ENCODE measurements at places on chromosomes 1 and 21.

DNA sequence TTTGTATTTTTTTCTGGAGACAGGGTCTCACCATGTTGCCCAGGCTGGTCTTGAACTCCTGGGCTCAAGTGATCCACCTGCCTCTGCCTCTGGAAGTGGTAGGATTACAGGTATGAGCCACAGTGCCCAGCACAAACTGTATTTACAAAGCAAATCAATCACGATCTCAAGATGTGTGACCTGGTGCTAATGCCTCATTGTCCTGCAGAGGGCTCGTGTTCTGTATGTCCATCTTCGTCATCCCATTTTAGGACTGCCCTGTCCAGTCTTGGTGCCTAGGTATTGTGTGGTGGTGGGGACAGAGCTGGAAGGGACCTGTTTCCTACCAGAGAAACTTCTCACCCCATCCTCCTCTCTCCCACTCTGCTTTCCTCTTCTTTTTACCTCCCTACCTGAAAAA lies 20.2 kb downstream of the PROK1 start:
- DNase-seq: no peak

DNA sequence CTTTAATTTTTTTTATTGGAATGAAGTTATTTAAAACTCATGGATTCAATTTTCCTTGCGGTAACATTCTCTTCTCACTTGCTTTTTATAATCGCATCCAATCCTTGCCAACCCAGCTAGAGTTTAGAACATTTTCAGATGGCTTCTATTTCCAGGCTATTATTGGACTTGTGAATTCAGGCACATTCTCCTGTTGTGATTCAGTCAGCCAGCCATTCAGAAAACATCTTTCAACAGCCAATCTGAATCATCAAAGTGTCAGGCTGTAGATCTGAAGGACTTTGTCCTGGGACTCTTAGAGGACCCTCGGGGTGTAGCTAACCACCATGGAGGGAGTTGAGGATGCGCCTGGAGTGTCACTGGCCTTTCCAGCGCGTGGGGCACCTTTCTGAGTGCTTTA lies 92.4 kb downstream of the PRDM2 start:
- no peak for DNase-seq

- no peak for DNase-seq
These were observed 133.6 kb downstream of the PLPPR4 start for GRCh38 chr1:99397863-99398262.

DNA sequence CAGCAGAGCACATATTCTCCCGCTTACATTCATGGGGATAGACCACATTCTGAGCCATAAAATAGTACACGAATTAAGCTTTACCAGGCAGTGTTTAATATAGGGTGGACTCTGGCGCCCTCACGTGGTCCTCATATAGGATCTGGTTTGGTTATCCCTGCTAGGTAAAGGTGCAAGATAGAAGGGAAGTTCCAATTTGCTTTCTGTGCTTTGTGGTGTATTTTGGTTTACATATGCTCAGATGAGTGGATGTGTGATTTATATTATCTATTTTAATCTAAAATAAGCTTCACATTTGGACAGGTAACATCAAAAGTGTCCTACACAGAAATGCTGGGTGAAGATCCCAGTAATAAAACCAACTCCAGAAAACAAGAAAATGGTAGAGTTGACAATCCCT lies 3.6 kb downstream of the CR1 start:
- peak; percentile 69 for DNase-seq

- DNase-seq: no peak
These were observed 7.8 kb upstream of the ANKRD35 start for GRCh38 chr1:145893306-145894055.

GRCh38 chr21:38129711-38130110 lies 127.1 kb upstream of the KCNJ15 start:
- DNase-seq: no peak

DNA sequence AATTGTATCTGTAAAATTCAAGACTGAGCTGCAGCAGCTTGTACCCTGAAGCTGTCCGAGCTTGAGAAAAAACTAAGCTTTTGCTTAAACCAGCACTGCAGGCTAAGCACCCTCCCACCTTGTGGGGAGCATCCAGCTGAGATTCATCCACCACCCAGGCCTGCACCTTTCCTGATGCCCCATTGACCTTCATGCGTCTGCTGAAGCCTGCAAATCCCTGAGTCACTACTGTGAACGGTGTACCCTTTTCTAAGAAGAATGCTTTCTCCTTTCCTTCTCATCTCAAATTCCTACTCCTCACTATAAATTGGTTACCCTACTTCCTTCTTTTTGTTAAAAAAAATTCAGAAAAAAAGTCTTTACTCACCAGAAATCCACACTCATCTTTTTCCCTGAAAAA lies 90.9 kb upstream of the RGS18 start:
- no peak for DNase-seq

GRCh38 chr1:77940921-77941570 lies 37.8 kb downstream of the FUBP1 start:
- DNase-seq: no peak

DNA sequence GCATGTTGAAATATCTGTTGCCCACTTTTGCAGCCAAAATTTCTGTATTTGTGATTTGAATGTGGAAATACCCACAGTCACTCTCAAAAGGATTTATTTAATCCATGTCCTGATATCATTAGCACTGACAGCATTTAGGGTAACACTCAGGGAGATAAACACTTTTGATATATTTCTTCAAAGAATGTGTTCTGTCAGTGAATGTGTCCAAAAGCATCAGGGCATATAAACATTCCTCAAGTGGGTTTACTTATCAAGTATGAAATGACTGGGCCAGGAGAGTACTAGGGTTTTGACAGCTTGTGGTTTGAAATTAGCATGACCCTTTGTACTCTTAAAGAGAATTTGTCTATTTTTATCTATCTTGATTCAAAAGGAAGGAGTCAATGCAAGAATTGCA lies 1302.1 kb upstream of the ADGRL2 start:
- DNase-seq: no peak

- DNase-seq: no peak
These were observed 57.8 kb downstream of the TOMM20 start for GRCh38 chr1:235070819-235071218.

GRCh38 chr1:89609781-89610456 lies 23.0 kb upstream of the LRRC8C start:
- DNase-seq: peak; percentile 17

DNA sequence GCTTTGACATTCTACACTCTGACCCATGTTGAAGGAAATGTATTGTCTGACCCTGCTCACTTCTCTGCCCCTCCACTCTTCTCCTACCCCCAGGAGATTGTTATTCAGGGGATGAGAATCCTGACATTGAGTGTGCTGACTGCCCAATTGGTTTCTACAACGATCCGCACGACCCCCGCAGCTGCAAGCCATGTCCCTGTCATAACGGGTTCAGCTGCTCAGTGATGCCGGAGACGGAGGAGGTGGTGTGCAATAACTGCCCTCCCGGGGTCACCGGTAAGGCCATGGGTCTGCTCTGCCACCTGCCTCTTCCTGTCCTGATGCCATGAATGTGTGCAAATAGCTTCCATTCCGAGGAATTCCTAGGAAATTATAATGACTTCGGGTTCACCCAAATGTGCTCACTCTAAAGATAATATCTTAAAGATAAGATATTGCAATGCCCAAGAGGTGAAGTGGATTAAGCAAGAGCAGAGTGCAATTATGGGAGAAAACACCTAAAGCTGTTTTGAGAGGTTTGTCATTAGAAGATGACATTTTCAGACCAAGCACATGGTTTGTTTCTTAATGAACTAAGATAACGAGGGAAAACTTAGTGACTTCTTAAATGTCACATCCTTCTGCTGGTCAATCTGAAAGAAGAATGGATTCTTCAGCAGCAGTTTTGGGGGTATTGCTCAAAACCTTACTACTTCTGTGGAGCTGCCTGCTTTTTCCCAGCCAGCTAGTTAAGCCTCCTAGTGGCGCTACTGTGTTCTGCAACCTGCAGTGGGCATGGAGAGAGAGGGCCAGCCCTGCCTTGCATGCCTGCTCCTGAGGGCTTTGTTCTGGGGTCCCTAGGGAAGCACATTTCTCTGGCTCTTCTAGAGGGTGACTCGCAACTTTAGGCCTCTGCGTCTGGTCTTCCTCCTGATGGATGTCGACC lies 41.6 kb downstream of the LAMC2 start:
- DNase-seq: peak; percentile 23

DNA sequence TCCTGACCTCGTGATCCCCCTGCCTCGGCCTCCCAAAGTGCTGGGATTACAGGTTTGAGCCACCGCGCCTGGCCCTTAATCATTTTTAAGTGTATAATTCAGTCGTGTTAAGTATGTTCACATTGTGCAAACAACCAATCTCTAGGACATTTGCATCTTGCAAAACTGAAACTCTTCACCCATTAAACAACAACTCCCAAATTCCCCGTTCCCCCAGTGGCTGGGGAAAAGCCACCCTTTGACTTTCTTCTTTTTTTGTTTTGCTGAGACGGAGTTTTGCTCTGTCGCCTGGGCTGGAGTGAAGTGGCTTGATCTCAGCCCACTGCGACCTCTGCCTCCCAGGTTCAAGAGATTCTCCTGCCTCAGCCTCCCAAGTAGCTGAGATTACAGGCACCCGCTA lies 6.5 kb upstream of the THEMIS2 start:
- DNase-seq: no peak

DNA sequence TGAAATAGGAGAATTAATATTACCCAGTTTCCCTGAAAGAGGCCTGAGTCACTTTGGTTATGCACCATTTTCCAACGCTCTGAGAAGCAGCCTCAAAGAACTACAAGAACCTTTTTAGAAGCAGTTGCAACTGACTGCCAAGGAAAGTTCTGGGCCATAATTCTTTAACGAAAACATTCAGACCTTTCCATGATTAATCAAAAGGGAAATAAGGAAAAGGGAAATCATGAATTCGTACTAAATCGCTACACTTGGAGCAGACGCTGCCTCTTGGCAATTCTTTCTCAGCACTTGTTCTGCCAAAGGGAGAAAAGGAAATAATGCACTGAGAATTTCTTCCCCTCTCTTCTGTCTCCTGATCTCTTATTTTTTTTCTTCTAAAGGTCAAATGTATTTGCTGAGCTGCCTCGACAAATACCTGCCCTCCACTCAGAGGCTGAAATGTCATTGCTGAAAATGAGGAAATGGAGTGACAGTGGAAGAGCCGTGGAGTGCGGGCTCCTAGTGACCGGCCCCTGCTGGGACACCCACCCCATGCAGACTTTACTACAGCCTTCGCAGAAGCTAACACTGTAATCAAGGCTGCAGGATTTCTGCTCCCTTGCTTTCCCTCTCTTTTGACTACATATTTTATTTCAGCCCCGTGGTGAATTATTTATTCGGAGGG lies 67.9 kb upstream of the GALNT2 start:
- DNase-seq: no peak

DNA sequence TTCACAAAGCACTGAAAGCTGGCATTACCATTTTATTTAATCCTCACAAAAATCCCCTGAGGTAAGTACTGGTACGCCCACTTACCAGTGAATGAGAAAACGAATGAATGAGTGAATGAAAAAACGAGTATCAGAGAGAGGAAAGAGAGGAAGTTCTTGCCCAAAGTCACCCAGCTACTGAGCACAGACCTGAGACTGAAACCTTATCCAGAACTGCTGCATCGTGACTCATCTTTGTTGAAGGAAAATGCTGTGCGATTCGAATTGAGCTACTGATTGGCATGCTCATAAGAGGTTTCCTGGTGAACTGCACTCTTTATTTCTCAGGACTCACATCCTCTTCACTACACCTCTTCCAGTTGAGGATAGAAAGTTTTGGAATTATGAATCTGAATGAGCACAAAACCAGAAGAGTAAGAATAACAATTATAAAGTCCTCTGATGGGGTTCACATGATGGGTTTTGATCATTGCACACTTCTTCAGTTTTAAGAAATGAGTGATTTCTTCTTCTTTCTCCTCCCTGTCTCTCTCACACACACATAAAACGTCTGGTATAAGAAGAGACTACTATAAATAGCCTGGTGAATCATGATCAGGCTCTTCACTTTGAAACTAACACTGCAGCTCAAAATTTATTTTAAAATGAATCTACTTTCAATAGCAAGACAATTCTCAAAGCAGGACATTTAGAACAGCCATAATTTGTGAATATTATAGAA lies 32.1 kb downstream of the IL12RB2 start:
- peak; percentile 53 for DNase-seq

GRCh38 chr1:6309564-6309963 lies 48.7 kb upstream of the GPR153 start:
- DNase-seq: no peak

DNA sequence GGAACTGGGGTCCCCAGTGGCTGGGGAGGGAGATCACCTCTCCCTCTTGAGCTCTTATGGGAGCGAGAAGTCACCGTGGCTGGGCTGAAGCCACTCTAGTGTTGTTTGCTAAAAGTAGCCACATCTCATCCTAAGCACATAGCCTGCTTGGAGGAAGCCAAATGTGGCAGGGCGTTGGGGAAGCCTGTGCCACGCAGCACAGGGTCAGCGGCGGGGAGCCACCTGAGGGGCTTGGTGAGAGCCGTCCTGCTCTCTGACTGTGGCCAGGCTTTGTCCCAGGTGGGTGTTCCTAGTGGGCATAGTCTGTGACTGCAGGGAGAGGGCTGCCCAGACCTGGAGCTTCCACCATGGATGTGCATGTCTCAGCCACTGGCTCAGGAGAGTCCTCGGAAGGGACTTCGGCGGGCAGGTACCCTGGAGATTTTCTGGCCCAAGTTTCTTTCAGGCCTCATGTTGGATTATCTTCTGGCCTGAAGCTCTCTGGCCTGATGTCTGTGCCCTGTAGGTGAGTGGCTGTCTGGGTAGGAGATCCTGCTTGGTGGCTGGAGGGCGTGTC lies 38.9 kb downstream of the MORN1 start:
- DNase-seq: no peak

DNA sequence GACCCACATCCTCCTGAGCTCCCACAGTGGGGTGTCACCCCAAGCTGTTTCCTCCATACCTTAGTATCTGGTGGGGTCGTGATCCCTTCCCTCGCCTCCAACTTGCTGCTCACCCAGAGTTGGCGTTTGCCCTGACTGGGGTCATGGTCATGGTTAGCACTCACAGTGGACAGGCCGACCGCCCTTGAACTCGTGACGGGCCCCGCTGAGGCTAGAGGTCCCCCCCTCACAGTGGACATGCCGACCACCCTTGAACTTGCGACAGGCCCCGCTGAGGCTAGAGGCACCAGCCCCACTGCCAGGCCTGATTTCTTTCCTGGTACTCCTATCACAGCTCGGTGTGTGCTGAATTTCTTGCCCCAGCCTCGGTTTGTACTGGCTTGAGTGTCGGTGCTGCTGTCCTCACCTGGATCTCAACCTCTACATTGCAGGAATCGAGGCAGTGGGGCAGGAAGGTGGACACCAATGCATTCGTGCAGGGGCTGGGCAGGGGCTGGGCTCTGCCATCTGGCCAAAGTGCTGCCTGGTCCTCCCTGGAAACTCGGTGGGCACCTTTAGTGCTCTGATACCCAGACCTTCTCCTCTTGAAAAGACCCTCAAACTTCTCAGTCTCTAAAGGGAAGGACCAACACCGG lies 37.5 kb upstream of the AJAP1 start:
- DNase-seq: no peak

GRCh38 chr21:44816761-44817505 lies 929 bp downstream of the SUMO3 start:
- no peak for DNase-seq

DNA sequence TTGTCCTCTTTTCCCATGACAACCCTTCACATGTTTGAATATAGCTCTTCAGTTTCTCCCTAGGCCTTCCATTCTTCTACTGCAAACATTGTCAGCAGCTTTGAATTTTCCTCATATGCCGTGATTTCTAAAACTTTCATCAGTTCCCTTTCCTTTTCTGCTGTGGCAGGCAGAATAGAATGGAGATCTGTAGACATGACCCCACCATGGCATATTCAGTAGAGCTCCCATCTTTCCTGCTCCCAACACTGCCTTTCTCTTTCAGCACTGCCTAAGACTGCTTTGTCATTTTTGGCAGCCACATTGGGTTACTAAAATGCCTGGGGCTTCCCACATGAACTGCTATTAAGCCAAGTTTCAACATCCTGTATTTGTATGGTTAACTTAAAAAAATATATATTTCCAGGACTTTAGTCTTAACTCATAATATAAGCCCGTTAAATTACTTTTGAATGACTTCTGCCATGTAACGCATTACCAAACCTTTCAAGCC lies 60.9 kb downstream of the TBX19 start:
- DNase-seq: no peak

Data from activated naive CD4-positive, alpha-beta T cell treated with anti-CD3 and anti-CD28 coated beads, Interleukin-2, amount 50 U/mL, for 16 hours (primary cell).